ENCODE measurements at places on chromosomes 2 and 18.

DNA sequence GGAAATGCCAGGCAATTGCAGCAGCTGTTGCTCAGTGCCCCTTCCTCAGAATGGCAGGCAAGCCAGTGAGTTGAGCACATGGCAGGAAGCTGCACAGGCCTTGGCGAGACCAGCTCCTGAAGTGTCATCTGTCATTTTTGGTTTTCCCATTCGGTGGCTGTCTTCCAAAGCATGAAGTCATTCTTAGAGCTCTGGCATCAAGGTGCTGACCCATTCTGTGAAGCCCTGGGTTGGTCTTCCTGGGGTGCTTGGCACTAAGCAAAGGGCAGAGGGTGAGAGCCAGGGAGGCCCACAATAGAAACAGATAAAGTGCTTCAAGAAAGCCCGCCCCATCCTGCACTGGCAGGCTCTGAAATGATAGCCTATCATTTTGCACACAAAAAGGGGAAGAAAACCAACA is 150.5 kb downstream of the VAPA start:
- no peak for DNase-seq

GRCh38 chr2:58056192-58056916 is 9.7 kb downstream of the VRK2 start:
- DNase-seq, result no peak

DNA sequence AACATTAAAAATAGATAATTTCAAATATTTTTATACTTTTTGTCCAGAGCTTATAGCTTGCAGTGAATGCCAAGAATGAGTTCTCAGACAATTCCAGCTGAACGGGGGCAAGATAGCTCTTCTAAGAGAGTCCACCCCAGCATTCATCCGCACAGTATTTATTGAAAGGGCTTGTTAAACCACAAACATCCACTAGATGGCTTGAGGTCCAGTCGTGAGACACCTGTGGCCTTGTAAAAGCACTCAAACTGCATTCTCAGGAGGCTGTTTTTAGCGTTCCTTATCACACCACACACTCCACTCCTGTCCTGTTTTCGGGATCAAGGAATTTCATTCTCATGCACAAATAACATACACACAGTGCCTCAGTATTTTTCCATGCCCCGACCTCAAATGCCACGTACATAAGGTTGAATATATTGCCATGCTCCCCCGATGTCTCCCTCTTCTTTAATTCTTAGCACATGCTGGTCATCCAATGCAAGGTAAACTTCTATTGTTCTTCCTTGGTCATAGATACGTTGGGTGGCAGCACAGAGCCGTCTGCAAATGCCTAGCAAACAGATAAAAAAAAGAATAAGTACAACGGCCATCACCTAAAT is 47.4 kb downstream of the DNAJC10 start:
- DNase-seq, result no peak

DNA sequence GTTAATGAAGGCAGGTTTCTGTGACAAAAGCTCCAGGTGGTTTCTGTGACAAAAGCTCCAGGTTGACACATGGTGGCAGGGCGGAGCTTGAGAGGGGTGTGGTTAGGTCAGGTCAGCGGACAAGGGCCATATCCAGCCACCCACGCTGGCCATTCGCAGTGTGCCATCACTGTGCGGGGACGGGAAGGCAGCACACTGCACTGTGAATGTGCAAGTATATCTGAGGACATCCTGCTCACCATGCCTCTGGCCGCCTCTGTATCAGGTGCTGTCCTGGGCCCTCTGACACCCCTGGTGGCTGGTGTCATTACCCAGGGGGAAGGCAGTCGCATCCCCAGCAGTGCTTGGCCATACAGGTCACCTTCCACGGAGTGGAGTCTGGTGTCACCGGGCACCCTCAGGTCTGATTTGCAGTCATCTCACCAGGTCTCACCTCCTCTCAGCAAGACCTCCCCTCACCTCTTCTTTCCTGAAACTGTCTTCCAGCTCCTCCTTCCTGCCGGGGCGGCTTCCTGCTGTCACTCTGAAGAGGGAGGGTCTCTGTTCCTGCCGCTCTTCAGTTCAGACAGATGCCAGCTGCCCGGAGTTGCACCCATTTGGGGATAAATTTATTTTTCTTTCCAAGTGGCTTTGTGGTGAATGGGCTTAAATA is 34.9 kb downstream of the CTIF start:
- no peak for DNase-seq

GRCh38 chr2:139798391-139798790 is 1018.2 kb upstream of the NXPH2 start:
- no peak for DNase-seq

GRCh38 chr2:162018530-162018929 is 55.5 kb downstream of the DPP4 start:
- DNase-seq, result no peak

- peak; percentile 98 for DNase-seq
These were observed at the start of gene SAP130 for GRCh38 chr2:128027801-128028667. TSS of gene SAP130 (minus strand) at chr2:128028059. CDS start at chr2:128026292, 1,767 bp downstream.

DNA sequence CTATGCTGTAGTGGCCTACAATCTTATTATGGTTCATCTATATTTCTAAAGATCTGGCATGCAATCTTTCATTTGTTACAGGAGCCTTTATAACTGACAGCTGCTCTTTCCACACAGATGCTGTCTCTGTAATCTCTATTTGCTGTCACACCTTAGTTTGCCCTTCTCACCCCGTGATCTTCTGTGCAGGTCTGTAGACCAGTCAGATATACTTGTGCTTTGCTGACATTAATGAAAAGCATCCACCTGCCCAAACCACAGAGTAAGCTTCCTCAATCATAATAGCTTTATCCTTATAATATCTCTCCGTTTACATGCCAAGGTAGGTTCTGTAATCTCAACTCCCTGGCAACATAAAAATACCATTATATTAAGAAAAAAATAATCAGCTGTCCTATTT is 122.4 kb downstream of the GRB14 start:
- no peak for DNase-seq

GRCh38 chr2:74052732-74053710 is 68.3 kb downstream of the TET3 start:
- no peak for DNase-seq

GRCh38 chr2:9781252-9781651 is 62.0 kb upstream of the TAF1B start:
- no peak for DNase-seq

GRCh38 chr2:143081616-143082015 is 47.6 kb upstream of the ARHGAP15 start:
- DNase-seq, result no peak

DNA sequence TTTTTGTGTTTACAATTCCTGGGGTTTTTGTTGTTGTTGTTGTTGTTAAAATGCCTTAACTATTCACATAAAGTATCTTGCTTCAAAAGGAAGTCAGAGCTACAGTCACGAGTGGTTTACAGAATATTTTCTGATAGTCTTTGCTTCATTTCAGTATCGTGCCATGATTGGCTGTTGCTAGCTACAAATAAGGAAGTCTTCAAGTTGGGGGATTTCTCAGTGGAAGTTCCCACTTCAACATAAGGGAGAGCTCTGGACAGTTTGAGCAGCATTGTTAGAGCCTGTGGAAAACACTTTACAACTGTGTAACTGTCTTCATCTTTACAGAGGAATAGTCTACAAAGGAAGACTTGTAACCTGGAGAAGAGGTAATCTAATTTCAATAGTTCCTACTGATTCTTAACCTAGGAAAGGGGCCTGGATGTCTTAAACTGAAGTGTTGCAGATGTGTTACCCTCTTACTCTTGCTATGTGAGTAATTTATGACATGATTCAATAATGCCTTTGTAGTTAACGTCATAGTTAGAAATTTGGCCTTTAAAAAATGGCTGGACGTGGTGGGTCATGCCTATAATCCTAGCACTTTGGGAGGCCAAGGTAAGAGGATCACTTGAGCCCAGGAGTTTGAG is 23.4 kb upstream of the TANK start:
- DNase-seq, result no peak

DNA sequence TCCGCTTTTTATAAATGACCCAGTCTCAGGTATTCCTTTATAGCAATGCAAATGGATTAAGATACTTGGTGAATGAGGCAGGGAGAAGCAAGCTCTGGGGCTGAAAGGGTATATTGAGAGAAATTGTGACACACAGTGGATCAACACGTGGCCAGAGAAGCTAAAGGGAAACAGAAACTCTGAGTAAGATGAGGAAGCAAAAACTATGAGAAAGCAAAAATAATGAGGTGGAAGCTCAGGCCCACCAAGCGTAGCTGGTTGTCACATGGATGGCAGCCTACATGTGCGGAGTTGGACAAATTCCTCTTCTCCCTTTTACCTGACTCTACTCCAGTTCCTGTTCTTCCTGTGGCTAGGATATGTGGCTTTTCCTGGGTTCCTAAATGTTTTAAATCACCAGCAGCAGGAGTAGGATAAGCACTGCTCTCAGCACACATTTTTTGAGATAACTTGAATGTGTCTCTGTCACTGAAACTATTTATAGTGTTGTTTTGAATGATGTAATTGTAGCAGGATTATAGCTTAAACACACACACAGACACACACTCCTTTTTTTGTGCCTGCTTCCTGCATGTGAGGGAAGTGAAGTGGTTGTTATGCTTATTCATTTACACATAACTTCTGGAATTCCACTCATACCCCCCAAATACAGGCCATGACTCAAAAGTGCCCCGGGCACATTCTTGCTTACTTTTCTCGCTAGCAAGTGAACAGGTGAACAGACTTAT is 30.1 kb upstream of the EPC2 start:
- no peak for DNase-seq

DNA sequence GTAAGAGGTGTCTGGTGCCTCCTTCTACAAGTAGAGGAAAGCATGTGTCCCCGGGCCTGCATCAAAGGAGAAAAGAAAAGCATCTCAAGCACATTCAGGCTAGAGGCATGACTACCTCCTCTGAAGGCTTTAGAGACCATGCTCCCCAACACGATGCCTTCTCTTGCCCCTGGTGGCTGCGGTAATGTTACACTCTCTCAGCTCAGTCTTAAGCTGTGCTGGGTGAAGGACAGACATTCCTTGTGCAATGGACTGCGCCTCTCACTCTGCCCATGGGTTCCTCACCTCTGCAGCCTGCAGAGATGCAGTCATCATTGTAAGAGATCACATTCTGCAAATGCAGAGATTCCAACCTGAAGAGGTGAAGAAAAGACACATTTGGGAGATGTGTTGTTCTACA is 148.2 kb upstream of the HNRNPA3 start:
- DNase-seq, result no peak
